A172 (cell line): ENCODE measurements at places on chromosomes 6 and 20. TPM values are rescaled to one million over a fixed set of nuclear protein-coding genes. Genes with fewer than 3 reads are reported as not detected.

Gene HCRTR2
- total RNA-seq: not detected in 2 replicates

Gene HEY2
- not detected in 2 replicates for total RNA-seq

Gene ZFP57
- total RNA-seq: not detected in 2 replicates

Gene CYP39A1
- total RNA-seq: not detected in 2 replicates

Gene SLC4A11
- 4.8 and 5.2 TPM in 2 replicates for total RNA-seq

Gene GSTA3
- total RNA-seq: not detected in 2 replicates

Gene CTSZ
- total RNA-seq: 228 and 320 TPM in 2 replicates
